ENCODE measurements at places on chromosomes 3 and 15.

GRCh38 chr15:53453253-53454105 lies 306.0 kb downstream of the WDR72 start:
- DNase-seq = no peak

GRCh38 chr3:5022187-5022965 lies 43.1 kb downstream of the BHLHE40 start:
- DNase-seq = no peak

GRCh38 chr3:48926425-48927392 lies 8.1 kb downstream of the ARIH2 start:
- DNase-seq = no peak

- no peak for DNase-seq
Observed at GRCh38 chr3:58425782-58426181, 7.8 kb downstream of the PDHB start.

GRCh38 chr15:52183562-52184173 lies 7.5 kb downstream of the GNB5 start:
- DNase-seq = peak; percentile 38

DNA sequence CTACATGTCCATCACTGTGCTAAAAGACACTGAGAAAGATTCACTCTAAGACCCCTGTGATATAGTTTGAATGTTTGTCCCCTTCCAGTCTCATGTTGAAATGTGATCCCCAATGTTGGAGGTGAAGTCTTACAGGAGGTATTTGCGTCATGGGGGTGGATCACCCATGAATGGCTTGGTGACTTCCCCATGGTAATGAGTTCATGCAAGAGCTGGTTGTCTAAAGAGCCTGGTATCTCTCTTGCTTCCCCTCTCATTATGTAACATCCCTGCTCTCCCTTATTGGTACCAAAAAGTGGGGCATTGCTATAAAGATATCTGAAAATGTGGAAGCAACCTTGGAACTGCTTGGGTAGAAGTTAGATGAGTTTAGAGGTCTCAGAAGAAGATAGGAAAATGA lies 32.2 kb upstream of the FAM174B start:
- no peak for DNase-seq

- DNase-seq = peak; percentile 8
Observed at GRCh38 chr15:88187195-88187594, 69.3 kb downstream of the NTRK3 start.

DNA sequence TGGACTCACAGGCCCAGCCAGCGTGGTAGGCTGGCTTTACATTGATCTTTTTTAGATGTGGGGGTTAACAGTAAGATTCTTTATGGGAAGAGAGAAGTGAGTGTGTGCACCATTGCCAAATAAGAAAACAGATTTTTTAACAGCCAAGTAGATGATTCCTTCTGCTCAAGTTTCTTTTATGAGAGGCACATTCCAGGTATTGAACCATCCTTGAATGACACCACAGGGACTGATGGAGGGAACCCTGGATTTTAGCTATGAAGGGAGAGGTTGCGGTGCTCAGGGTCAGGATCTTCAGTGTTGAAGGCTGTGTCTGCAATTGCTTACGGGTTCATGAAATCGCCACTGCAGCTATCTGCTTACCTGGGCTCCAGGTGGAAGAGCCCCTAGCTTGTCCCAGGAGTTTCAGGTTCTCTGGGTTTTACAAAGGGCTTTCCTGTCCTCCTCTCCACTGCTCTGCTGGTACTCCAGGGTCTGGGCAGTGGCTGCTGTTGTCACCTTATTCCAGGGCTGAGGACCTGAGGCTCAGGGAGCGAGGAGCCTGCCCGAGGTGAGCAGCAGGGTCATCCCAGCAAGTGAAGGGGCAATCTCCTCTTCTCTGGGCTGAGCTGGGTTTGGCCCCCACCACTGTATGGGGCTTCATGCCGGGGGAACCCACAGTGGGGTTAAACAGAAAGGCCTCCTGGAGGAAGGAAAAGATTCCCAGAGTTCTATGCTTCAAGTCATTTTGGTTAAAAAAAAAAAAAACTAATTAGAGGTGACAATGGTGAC lies 53.4 kb downstream of the SMAD6 start:
- no peak for DNase-seq

DNA sequence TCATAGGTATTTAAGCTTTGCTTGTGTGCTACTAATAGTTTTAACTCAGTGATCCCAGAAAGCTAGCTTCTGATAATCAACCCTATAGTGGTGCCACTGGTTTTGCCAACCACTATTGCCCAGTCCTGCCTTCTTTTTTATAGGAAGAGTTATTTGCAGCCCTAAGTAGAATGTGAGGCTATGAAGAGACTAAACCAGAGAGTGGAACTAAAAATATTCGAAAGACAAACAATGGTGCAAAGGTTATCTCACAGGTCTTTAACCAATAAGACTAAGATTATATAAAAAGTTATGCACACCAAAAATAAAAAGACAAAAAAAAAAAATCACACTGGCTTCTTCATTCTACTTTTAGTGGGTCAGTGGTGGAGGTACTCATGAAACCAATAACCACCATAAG lies 85.6 kb downstream of the NBEAL2 start:
- no peak for DNase-seq

DNA sequence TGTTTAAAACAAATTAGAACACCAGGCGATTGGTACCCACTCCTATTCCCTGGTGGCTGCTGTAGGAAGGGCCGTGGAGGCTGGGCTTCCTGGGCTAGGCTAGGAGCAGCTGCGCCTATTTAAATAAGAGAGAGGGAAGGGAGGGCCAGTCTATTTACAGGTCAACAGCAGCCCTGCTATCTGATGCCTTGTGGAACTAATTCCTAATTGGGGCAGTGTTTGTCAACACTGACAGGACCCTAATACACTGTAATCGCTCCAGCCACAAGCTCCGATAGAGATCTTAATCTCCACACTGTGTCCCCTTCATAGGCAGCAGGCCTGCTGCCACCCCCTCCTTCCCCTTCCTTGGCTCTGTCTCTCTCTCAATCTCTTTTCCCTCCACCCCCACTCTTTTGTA lies 116.9 kb upstream of the SOX14 start:
- no peak for DNase-seq

DNA sequence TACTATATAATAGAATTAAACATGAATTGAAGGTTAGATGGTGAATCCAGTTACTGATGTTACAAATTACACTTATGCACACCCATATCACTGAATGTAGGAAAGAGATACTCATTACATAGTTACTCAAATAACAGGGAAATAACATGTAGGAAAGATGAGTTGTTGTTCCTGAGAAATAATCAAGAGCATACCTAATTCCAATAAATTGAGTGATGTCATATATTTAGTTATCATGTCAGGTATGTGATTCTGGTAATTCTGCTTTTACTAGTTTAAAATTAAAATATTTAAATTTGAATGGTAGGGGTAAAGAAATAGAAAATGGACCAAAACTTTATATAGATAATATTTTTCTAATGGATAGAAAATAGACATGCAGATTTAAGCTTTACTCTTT lies 102.6 kb upstream of the MYZAP start:
- no peak for DNase-seq

GRCh38 chr3:177811112-177811511 lies 613.8 kb upstream of the TBL1XR1 start:
- no peak for DNase-seq

- no peak for DNase-seq
Observed at GRCh38 chr3:4770561-4770960, 208.7 kb upstream of the BHLHE40 start.

- no peak for DNase-seq
Observed at GRCh38 chr3:50724831-50725230, 50.1 kb downstream of the DOCK3 start.

- peak; percentile 54 for DNase-seq
Observed at GRCh38 chr3:197520311-197521276, 35.2 kb downstream of the BDH1 start.

DNA sequence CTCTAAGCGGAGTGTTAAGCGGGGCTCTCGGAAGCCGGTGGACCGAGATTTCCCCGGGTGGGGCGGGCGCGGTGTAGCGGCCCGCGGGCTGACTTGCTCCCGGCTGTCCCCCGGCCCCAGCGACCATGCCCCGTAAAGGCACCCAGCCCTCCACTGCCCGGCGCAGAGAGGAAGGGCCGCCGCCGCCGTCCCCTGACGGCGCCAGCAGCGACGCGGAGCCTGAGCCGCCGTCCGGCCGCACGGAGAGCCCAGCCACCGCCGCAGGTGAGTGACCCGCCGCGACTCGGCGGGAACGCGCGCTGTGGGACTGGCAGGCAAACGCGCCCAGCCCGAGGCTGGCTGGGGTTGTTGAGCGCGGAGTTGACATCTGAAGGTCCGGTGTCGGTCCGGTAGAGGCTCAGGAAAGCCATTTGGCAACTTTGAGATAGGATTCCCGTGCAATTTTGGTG lies 1.3 kb downstream of the SMC4 start:
- no peak for DNase-seq

DNA sequence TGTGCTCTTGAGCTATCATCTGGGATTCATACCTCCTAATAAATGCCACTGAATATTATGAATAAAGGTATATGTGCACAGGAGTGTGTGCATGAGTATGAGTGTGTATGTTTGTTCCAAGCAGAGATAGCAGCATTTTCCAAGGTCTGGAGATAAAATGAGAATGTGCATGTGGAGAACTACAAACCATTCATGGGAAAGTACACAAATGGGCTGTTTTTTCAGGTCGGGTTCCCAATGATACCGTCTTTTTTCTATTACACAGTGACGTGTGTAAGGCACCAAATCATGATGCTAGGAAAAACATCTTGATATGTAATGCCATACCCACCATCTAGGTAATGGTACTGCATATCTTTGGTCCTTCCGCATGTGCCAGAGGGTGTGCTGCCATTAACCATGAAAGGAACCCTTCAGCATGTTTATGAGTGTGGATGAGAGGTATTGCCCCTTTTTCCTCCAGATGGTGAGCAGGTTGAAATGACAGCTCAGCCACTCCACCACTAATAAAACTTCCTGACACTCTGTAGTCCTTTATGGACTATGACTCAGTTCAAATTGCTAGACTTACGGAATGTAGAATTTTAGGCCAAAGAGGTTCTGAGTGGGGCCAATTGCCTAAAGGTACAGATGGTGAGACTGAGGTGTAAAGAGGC lies 36.4 kb upstream of the COPB2 start:
- no peak for DNase-seq

All from fibroblast of skin of scalp (primary cell).